T-cell (primary cell): ENCODE measurements at places on chromosomes 2 and 18. TPM values are rescaled to one million over a fixed set of nuclear protein-coding genes. Genes with fewer than 3 reads are reported as not detected.

Gene STRADB
- 20.2 TPM for total RNA-seq

Gene IL1RN
- total RNA-seq, result not detected

Gene ERFE
- not detected for total RNA-seq

DNA sequence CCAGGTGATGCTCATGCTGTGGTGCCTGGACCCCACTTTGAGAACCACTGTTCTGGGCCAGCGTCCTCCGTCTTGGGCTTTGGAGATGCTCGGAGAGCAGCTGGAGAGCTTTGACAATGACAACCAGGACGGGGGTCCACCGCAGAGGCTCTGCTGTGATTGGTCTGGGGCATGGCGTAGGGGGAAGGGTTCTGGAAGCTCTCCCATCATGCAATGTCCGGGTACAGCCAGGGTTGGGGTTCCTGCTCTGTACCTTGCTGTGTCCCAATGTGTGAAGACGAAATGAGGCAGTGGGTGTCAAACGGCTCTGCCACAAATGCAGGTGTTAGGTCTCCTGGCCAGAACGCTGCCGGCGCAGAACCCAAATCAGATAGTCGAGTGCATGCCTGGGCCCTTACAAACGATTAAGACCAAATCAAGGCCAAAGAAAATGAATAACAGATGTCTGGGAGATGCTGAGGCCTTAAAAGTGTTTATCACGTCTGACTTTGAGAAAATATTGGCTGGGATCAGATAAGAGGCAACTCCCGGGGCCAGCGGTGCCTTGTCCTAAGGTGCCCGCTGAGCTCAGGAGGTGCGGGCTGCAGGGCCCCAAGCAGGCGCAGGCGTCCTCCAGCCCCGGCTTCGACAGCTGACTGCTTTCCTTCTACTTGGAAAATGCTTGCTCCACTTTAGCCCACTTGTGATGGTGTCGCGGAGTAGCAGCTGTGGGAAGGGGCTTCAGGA, 117.2 kb downstream of the VAPA start:
- DNase-seq, result no peak

DNA sequence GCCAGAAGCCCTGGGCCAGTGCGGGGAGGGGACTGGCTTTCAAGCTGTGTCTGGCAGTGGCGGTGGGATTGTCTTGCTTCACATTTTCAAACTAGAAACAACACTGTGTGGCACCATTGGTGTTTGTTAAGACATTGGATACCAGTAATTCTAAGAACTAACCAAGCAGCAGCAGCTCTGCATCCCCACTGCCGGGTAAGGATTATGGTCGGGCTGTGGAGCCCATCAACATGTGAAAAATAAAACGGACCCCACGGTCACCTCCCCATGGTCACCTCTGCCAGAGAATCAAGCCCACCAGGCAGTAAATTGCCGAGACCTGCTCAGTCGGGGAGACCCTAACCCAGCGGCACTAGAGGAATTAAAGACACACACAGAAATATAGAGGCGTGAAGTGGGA, 65.3 kb downstream of the C18orf63 start:
- no peak for DNase-seq

DNA sequence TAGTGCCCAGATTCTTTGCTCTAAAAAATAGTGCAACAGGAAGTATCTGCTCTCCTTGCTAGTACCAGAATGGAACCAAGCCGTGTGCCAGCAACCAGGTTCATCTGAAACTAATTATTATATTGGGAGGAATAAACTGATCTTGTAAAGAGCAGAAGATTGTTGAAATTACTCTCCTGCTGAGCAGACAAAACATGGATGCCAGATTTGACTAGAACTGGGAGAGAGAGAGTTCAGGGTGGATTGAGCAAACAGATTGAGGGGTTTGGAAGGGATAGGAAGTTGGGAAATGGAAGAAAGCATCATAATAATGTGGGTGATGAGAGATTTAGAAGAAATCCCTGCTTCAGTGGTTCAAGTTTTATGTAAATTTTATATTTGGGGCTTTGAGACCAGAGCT, 160.1 kb upstream of the RASGRP3 start:
- DNase-seq, result no peak

GRCh38 chr2:237982039-237982725, 15.4 kb downstream of the UBE2F start:
- no peak for DNase-seq
